ENCODE measurements at places on chromosomes 13 and 19. TPM values are rescaled to one million over a fixed set of nuclear protein-coding genes. Genes with fewer than 3 reads are reported as not detected.

The ZNF491 gene
- total RNA-seq = 0.54 TPM

The SYT3 gene
- not detected for total RNA-seq

The ZNF730 gene
- total RNA-seq = 0.21 TPM

The LILRA2 gene
- total RNA-seq = not detected

GRCh38 chr19:4504891-4505569 is 13.3 kb downstream of the PLIN4 start:
- peaks cover 9% of the 10 kb centered on the region for H3K4me1 ChIP-seq
- H3K27me3 ChIP-seq = no peaks in the 10 kb centered on the region
- H3K27ac ChIP-seq = no peak overlapping the region
- H3K4me3 ChIP-seq = no peak overlapping the region
- no peak for DNase-seq

- DNase-seq = no peak
- no peaks in the 10 kb centered on the region for H3K36me3 ChIP-seq
- H3K27me3 ChIP-seq = peaks cover 2% of the 10 kb centered on the region
- H3K27ac ChIP-seq = no peak overlapping the region
- no peak overlapping the region for H3K4me3 ChIP-seq
Measured at GRCh38 chr19:4210166-4210731, 19.1 kb upstream of the EBI3 start.

DNA sequence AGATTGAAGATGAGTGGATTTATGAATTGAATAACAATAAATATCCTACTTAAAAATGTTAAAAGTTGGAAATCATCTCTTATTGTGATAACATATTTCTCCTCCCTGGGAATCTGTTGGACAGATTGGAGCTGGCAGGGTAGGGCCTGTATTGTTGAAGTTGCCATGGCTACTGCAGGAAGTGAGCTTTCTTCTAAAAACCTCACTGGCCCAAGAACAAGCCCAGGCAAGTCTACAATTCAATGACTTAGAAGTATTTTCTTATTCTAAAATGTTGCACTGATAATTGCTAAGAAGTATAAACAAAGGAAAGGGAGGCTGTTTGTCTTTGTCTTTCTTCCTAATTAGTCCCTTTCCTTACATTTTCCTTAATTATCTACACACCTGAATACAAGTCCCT is 112.1 kb downstream of the DLEU7 start:
- peaks cover 6% of the 10 kb centered on the region for H3K4me1 ChIP-seq
- no peak for DNase-seq
- no peaks in the 10 kb centered on the region for H3K36me3 ChIP-seq
- H3K27me3 ChIP-seq = peaks cover 14% of the 10 kb centered on the region

- H3K27ac ChIP-seq = no peak overlapping the region
- no peak for DNase-seq
- H3K36me3 ChIP-seq = peaks cover 63% of the 10 kb centered on the region
- H3K4me1 ChIP-seq = no peaks in the 10 kb centered on the region
- no peaks in the 10 kb centered on the region for H3K27me3 ChIP-seq
- no peak overlapping the region for H3K4me3 ChIP-seq
Measured at GRCh38 chr19:30036154-30037129, 94.4 kb downstream of the URI1 start.

The GPX4 gene
- total RNA-seq = 236 TPM

DNA sequence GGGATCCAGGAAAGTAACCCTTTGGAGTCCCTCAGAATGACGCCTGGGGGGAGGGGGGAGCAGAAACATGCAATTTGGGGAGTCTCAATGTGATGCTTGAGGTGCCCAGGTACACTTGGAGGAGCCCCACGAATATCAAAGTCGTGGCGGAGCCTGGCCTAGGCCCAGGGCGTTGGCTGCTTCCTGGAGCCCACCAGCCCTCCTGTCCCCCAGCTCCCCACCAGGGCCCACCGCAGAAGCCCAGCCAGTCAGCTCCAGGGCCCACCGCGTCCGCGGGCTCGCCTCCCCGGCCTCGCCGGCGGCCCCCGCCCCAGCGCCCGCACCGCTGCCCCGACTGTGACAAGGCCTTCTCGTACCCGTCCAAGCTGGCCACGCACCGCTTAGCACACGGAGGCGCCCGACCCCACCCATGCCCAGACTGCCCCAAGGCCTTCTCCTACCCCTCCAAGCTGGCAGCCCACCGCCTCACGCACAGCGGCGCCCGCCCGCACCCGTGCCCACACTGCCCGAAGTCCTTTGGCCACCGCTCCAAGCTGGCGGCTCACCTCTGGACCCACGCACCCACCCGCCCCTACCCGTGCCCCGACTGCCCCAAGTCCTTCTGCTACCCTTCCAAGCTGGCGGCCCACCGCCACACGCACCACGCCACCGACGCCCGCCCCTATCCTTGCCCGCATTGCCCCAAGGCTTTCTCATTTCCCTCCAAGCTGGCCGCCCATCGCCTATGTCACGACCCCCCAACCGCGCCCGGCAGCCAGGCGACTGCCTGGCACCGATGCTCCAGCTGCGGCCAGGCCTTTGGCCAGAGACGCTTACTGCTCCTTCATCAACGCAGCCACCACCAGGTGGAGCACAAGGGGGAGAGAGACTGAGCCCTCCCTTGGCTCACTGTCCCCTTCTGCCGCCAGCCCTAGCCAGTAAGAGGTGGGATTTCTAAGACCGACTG is 2.1 kb downstream of the ZNF575 start:
- H3K4me3 ChIP-seq = no peak overlapping the region
- H3K27ac ChIP-seq = peak overlapping the region; percentile 73
- H3K36me3 ChIP-seq = peaks cover 17% of the 10 kb centered on the region
- no peaks in the 10 kb centered on the region for H3K27me3 ChIP-seq

The FGF21 gene
- not detected for total RNA-seq

GRCh38 chr13:49399801-49400472 is 43.9 kb downstream of the CAB39L start:
- peaks cover 4% of the 10 kb centered on the region for H3K27me3 ChIP-seq
- H3K36me3 ChIP-seq = no peaks in the 10 kb centered on the region
- H3K4me3 ChIP-seq = no peak overlapping the region
- no peak overlapping the region for H3K27ac ChIP-seq

DNA sequence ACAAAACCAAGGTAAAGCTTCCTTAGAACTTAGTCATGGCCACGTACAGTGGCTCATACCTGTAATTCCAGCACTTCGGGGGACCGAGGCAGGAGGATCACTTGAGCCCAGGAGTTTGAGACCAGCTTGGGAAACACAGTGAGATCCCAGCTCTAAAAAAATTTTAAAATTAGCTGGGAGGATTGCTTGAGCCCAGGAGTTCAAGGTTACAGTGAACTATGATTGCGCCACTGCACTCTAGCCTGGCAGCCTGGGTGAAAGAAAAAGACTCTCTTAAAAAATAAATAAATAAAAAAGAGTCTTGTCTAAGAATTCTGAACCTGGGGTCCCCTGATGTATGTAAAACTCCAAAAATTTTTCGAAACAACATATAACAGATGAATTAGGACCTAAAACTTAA is 34.9 kb downstream of the N4BP2L2 start:
- no peaks in the 10 kb centered on the region for H3K4me1 ChIP-seq
- no peak overlapping the region for H3K27ac ChIP-seq
- H3K36me3 ChIP-seq = peaks cover 21% of the 10 kb centered on the region
- no peak for DNase-seq
- H3K4me3 ChIP-seq = no peak overlapping the region
- H3K27me3 ChIP-seq = no peaks in the 10 kb centered on the region

The SYNE4 gene
- 1.8 TPM for total RNA-seq

DNA sequence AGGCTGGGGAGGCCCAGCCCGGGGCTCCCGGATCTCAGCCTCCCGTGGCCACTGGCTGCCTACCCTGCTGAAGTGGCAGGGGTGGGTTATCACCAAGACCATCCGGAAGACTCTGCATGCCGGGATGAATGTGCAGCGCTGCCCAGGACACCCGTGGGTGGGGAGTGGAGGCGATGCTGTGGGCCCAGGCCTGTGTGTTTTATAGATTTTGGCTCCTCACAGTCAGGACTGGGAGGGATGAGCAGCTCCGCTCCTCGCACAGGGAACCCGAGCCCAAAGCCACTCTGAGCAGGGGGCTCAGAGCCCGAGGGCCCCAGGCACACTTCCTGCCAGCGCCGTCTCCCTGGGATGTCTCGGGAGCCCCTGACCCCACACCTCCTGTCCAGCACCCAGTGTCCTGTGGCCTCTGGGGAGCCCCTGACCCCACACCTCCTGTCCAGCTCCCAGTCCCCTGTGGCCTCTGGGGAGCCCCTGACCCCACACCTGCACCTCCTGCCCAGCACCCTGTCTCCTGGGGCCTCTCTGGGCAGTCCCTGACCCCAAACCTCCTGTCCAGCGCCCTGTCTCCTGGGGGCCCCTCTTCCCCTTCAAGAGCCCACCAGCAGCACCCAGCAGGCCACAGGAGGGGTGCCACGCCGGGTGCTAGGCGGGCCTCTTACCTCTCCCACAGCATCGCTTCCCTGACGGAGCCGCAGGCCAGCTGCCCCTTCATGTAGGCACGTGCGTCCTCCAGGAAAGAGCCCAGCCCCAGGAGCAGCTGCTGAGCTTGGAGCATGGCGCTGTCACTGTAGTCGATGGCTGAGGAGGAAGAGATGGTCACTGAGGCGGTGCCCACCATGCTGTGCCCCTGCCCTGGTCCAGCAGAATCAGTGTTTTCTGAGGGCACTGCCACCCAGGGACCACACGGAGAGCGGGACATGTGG is 31.4 kb downstream of the NAXD start:
- no peaks in the 10 kb centered on the region for H3K27me3 ChIP-seq
- no peak overlapping the region for H3K4me3 ChIP-seq
- H3K27ac ChIP-seq = no peak overlapping the region
- peaks cover 20% of the 10 kb centered on the region for H3K36me3 ChIP-seq
- H3K4me1 ChIP-seq = no peaks in the 10 kb centered on the region
- DNase-seq = no peak

DNA sequence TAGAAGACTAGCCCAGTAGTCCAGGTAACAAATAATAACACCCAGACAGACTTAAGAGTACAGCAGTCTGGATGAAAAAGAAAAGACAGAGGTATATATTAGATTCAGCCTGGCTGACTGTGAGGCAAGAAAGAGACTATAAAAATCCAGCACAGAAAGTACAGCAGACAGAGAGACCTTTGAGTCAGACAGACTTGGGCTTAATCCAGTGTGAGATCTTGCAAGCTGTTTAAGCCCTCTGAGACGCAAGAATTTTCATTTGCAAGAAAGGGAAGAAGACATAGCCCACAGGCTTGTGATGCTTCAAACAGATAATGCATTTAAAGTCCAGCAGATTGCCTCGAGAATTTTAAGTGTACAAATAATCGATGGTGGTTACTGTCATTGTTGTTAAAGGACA is 471.4 kb downstream of the LIG4 start:
- H3K4me1 ChIP-seq = no peaks in the 10 kb centered on the region
- H3K4me3 ChIP-seq = no peak overlapping the region
- no peak for DNase-seq
- H3K27me3 ChIP-seq = no peaks in the 10 kb centered on the region

The ATXN8OS gene
- not detected for total RNA-seq

DNA sequence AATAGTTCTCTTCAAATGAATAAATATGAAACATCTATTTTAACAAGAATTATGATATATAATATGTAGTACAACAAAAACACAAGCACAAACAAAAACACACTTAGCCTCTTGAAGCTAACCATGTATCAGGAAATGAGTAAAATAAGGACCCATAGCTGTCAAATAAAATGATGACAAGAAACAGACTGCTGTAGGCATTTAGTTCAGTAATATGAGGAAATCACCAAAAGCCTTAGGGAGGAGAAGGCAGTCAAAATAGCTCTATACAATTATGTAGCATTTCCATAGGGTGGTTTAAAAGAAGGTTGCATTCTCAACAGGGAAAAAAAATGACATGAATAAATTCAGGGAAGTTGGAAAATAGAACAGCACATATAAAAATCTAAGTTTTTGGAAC is 163.4 kb downstream of the PCDH20 start:
- no peak overlapping the region for H3K4me3 ChIP-seq
- H3K4me1 ChIP-seq = no peaks in the 10 kb centered on the region
- no peak for DNase-seq
- no peaks in the 10 kb centered on the region for H3K36me3 ChIP-seq

The R3HDM4 gene
- total RNA-seq = 96.4 TPM

The CACNG6 gene
- not detected for total RNA-seq

The THAP8 gene
- total RNA-seq = 1.6 TPM

GRCh38 chr13:92838786-92839185 is 387.8 kb upstream of the GPC6 start:
- H3K27me3 ChIP-seq = no peaks in the 10 kb centered on the region
- DNase-seq = no peak
- H3K4me3 ChIP-seq = no peak overlapping the region
- no peaks in the 10 kb centered on the region for H3K4me1 ChIP-seq

The NOVA2 gene
- total RNA-seq = not detected

- H3K4me3 ChIP-seq = no peak overlapping the region
- peaks cover 6% of the 10 kb centered on the region for H3K4me1 ChIP-seq
- H3K27ac ChIP-seq = no peak overlapping the region
- no peak for DNase-seq
Measured at GRCh38 chr19:34838248-34838647, 65.2 kb upstream of the ZNF599 start.

GRCh38 chr13:62088165-62088564 is 672.5 kb upstream of the PCDH20 start:
- H3K27ac ChIP-seq = no peak overlapping the region
- no peaks in the 10 kb centered on the region for H3K36me3 ChIP-seq
- no peaks in the 10 kb centered on the region for H3K27me3 ChIP-seq
- no peaks in the 10 kb centered on the region for H3K4me1 ChIP-seq

GRCh38 chr19:41799444-41800000 is 3.1 kb downstream of the CEACAM3 start:
- H3K4me3 ChIP-seq = no peak overlapping the region
- peaks cover 4% of the 10 kb centered on the region for H3K36me3 ChIP-seq
- peaks cover 16% of the 10 kb centered on the region for H3K27me3 ChIP-seq

DNA sequence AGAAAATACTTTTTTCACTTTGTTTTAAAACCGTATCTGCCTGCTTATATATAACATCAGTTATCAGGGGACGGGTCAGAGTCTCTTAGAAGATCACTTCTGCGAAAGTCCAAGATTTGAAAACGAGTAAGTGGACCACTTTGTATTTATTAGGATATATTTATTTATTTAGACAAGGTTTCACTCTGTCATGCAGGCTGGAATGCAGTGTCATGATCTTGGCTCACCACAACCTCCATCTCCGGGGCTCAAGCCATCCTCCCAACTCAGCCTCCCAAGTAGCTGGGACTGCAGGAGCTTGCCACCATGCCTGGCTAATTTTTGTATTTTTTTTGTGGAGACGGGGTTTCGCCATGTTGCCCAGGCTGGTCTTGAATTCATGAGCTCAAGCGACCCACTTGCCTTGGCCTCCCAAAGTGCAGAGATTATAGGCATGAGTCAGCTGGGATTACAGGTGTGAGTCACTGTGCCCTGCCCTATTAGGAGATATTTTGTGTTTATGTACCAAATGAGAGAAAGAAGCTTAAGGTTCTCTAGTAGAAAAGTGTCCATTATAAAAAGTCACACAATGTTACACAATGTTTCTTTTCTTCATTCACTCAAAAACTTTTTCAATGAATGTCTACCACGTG is 39.5 kb downstream of the RASL11A start:
- H3K4me3 ChIP-seq = no peak overlapping the region
- no peaks in the 10 kb centered on the region for H3K27me3 ChIP-seq
- no peaks in the 10 kb centered on the region for H3K36me3 ChIP-seq
- DNase-seq = no peak
- no peak overlapping the region for H3K27ac ChIP-seq

- DNase-seq = no peak
- H3K4me1 ChIP-seq = peaks cover 20% of the 10 kb centered on the region
- H3K36me3 ChIP-seq = no peaks in the 10 kb centered on the region
- H3K27me3 ChIP-seq = peaks cover 18% of the 10 kb centered on the region
- no peak overlapping the region for H3K4me3 ChIP-seq
Measured at GRCh38 chr13:97125810-97126738, 96.1 kb upstream of the MBNL2 start.
